M059J (cell line): ENCODE measurements at places on chromosomes 13 and 19. TPM values are rescaled to one million over a fixed set of nuclear protein-coding genes. Genes with fewer than 3 reads are reported as not detected.

ERICH6B gene
- total RNA-seq = not detected in 2 replicates

GRCh38 chr19:21264891-21265290, 64.3 kb downstream of the ZNF708 start:
- DNase-seq = no peak

DNA sequence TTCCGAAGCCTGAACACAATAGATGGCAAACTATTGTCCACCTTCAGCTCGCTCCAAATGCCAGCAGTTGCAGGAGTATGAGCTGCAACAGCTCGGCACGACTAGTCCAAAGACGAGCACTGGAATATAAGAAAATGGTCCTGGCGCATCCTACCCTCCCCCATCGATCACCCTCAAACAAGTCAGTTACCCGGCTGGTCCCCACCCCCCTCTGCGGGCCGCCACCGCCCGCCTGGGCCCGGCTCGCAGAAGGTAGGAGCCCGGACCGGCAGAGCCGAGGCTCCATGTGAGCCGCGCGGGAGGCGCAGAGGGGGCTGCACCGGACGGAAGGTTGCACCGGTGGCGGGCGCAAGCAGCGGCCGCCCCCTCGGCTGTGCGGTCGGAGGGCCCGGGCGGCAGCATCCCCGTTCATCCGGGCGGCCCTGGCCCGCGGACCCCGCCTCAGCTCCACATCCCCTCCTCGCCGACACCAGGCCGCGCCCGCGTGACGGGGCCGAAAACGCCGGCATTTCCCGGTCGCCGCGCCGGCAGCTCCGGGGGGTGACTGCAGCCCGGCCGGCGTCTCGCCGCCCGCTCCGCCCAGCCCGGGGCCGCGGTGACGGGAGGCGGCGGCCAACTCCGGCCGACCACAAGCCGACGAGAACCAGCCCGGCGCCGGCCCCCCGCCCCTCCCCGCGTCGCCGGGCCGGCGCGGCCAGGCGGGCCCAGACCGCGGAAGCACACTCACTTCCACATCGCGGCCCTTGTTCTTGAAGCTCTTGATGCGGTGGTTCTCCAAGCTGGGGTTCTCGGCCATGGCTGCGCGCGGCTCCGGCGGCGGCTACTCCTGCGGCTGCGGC, 552 bp downstream of the KPNA3 start:
- peak; percentile 49 for DNase-seq

DNA sequence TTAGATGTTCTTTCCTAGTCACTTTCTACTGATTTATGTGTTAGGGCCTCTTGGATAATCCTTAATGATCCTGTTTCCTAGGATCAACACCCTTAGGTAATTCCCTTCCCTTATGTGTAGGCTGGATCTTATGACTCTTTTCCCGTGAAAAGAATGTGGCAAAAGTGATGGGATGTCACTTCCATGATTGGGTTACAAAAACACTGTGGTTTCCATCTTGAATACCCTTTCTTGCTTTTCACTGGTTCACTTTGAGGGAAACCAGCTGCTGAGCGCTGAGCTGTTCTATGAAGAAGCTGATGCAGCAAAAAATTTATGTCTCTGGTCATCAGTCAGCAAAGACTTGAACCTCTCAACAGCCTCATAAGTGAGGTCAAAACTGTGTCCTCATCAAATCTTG, 609.4 kb downstream of the OLFM4 start:
- no peak for DNase-seq
